ENCODE measurements at places on chromosomes 13 and 19.
A peak's percentile ranks its signal among the peaks of the same experiment; 100 is the strongest.

GRCh38 chr19:55345818-55346724 lies 6.4 kb downstream of the KMT5C start:
- no peak for DNase-seq

GRCh38 chr13:67048821-67049150 lies 181.3 kb downstream of the PCDH9 start:
- DNase-seq = no peak

GRCh38 chr19:3792114-3792513 lies 5.9 kb upstream of the MATK start:
- no peak for DNase-seq

- no peak for DNase-seq
Observed at GRCh38 chr13:26601669-26602068, 44.2 kb downstream of the WASF3 start.

DNA sequence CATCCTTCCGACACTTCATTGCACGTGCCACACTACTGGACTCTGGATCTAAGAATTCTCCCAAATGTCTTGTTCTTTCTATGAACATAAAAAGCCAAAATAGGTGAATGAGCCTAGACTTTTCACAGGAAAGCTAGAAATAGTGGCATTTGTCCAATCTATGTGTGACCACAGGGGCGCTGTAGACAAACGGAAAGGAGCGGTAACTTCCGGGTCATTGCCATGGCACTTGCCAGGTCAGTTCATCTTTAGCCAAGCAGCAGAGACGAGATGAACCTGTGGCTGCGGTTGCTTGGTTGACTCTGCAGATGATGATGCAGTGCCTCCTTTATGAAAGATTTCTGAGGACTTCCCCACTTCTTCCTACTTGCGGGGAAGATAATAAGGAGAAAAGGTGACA lies 65.6 kb downstream of the ADGRE1 start:
- no peak for DNase-seq

DNA sequence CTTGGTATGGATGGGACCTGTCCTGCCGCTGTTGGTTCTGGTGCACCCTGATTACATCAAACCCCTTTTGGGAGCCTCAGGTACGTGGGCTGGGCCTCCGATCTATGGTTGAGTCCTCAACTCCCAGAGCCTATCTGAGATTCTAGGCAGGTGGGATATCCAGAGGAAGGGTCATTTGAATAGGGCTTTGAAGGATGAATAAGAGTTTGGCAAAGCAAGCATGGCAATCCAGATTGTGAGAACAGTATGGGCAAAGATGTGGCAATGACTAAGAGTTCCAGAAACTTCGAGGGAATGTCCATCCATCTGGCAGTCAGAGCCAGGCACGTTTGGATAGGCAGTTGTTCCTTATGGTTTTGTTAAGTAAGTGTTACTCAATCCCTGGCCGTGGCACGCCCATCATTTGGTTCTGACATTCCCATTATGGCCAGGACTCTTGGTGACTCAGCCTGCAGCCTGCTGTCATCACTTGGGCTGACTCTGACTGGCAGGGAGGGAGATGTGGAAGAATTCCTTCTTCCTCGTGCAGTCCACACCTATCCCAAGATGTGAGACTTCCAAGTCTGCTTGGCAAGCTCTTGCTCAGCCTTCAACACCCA lies 21.5 kb downstream of the CYP4F22 start:
- no peak for DNase-seq

DNA sequence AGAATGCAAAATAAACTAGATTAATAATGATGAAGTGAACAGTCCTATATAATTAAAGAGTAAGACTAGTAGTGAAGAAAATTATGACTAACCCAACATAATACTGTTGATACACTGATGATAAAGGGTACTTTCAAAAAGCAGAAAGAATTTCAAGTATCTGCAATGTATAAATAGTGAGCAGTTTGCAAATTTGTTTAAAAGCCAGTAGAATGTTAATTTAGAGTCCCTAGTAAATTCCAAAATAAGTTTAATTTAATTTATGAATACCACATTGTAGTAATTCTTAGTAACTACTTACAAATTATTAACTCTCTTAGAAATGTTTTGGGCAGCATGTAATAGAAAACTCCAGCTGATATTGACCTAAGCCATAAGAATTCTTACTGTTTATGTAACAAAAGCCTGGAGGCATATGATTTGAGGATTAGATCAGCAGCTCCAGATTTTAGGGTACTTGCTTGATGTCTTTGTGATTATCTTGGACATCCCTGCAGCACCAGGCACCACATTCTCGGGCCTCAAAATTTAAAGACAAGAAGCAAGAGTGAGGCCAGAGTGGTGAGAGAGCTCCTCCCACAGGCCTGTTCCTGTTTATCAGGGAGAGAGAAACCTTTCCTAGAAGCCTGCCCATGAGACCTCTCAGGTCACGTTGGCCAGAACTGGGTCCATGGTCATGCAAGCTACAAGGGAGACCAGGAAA lies 67.6 kb upstream of the TDRD3 start:
- no peak for DNase-seq

GRCh38 chr13:106836186-106836802 lies 268.4 kb upstream of the ARGLU1 start:
- no peak for DNase-seq

GRCh38 chr19:53504885-53505284 lies 33.1 kb upstream of the ZNF331 start:
- no peak for DNase-seq

DNA sequence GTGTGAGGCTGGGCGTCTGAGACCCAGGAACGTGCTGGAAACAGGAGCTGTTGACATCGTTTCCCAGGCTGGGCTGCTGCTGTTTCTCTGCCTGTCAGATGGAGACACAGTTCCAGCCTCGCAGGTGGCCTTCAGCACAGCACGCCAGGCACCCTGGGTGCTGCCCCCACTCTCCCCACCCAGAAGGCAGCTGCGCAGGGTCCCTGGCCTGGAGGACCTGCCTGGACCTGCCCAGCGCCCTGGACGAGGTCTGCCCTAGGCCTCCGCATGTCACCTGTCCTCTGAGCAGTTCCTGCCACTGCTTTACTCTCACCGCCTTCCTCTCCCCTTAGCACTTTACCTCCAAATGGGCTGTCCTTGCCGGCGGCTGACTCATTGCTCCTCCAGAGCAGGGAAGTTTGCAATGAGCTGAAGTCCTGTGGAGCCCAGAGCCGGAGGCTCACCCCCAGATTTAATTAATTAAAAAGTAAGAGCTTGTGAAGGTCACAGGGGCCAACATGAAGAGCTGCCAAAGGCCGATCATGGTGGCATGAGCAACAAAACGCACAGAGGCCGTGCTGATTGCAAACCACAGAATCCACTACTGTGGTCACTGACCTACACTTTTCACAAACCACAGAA lies 32.2 kb downstream of the C13orf46 start:
- DNase-seq = no peak

GRCh38 chr19:4557144-4557970 lies 2.1 kb downstream of the SEMA6B start:
- DNase-seq = no peak

- no peak for DNase-seq
Observed at GRCh38 chr19:5775668-5776309, 8.8 kb downstream of the PRR22 start.

DNA sequence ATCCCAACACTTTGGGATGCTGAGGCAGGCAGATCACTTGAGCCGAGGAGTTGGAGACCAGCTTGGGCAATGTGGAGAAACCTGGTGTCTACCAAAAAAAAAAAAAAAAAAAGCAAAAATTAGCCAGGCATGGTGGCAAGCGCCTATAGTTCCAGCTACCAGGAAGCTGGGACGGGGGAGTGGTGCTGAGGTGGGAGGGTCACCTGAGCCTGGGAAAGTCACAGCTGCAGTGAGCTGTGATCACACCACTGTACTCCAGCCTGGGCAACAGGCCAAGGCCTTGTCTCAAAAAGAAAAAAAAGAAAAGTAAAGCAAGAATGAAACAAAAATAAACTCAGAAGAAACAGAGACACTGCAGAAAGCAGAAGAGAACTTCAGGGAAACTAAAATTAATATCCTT lies 31.6 kb downstream of the MTRF1 start:
- DNase-seq = no peak

DNA sequence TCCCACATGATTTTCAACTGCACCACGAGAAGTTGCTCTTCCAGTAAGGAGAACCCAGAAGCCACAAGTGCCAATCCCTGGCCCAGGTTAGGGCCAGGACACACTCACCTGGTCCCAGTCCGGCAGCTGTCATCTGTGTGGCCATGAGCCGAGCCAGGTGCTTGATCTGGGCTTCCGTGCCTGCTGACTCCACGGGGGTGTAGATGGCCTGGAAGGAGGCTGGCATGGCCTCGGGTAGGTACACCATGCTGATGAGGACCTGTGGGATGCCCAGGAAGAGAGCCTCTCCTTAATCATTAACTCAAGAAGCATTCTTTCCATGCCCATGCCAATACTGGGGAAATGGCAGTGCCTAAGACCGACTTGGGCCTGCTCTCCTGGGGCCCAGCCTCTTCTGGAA lies 19.9 kb upstream of the RSPH6A start:
- DNase-seq = no peak

GRCh38 chr19:12778017-12778904 lies 2.9 kb upstream of the HOOK2 start:
- DNase-seq = no peak

DNA sequence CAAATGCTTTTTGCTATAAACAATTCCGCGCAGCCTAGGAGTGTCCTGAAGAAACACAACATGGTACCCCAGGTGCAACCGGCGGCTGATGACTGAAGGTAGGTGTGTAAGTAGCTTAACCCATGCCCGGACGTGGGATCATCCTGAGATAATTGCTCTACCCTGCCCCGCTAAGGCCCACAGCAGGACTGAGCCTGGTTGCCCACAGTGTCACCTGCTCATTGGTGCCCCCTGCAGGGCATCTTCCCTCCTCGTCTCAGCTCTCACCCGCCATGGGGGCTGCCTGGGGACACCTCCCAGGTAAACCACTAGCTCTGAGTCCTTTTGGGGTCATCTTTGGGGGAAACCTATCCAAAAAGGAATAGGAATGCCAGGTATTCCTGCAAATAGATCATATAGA lies 22.3 kb downstream of the TMEM161A start:
- DNase-seq = peak; percentile 12

GRCh38 chr13:55577847-55578210 lies 1562.9 kb upstream of the PRR20A start:
- DNase-seq = no peak

DNA sequence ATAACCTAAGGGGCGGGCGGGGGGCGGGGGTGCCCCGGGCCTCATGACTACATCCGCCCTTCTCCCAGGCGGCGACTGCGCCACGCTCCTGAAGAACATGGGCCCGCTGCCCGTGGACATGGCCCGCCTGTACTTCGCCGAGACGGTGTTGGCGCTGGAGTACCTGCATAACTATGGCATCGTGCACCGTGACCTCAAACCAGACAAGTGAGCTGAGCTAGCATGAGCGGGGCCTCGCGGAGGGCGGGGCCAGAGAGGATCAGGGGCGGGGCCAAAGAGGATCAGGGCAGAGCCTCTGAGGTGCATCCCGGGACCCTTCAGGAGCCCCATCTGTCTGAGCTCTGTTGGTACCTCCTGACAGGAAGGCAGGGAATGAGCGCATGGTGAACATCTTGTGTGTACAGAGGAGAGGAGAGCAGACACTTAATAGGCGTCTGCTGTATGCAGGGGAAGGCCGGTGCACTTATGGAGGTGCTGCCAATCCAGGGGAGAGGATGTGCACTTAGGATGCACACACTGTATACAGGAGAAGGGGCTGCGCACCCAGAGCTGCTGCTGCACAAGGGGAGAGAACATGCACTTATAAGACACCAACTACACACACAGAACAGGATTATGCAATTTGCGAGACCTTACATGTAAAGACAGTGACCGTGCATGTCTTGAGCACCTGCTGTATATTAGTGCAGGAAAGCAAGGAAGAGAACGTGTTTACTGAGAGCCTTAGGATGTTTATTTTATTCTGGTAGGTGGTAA lies 20.9 kb upstream of the PIK3R2 start:
- DNase-seq = no peak

DNA sequence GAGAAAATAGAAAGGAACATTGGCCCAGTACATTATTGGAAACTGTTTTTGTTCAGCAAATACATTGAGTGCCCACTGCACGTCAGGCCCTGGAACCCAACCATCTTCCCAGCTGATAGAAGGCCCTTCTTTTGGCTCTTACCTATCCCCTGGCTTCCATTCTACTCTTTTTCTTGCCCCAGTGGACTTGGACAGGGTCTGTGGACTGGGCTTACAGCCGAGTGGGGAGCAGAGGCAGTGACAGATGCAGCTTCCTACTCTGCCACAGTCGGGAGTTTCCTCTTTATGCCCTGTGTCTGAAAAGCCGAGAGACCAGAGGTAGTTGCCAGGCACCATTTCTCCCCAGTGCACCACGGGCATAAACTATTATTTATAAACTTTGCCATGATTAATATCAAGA lies 70.4 kb downstream of the ARHGAP35 start:
- no peak for DNase-seq

DNA sequence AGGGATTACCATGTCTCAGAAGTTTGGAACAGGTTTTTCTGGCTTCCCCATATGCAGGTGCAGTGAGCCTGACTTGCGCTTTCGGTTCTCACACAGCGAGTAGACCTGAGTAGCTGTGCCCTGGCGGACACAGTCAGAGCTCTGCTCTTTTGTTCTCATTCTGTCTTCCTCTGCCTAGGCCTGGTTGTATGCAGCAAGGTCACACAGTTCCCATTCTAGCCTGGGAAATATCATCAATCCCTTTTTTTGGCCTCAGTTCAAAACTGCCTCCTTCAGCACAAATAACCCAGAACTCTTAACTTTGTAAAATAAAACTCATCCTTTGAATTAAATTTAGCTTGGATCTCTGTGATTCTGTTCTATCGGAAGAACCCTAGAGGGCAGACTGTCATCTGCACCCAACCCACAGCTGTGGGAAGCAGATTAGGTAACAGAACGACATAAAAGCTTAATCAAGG lies 10.2 kb downstream of the OXGR1 start:
- DNase-seq = peak; percentile 1

- no peak for DNase-seq
Observed at GRCh38 chr19:43779147-43779819, 1.5 kb downstream of the KCNN4 start.

DNA sequence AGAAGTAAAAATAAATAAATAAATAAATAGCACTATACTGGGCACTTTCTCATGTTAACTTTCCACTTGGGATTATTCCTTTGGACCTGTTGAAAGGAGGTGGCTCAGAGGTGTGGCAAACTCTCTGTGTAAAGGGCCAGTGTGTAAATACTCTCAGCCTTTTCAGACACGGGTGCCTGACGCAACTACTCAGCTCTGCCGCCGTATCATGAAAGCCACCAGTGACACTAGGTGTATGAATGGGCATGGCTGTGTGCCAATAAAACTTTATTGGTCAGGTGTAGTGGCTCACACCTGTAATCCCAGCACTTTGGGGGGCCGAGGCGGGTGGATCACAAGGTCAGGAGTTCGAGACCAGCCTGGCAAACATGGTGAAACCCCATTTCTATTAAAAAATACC lies 20.1 kb upstream of the SLC39A3 start:
- no peak for DNase-seq

DNA sequence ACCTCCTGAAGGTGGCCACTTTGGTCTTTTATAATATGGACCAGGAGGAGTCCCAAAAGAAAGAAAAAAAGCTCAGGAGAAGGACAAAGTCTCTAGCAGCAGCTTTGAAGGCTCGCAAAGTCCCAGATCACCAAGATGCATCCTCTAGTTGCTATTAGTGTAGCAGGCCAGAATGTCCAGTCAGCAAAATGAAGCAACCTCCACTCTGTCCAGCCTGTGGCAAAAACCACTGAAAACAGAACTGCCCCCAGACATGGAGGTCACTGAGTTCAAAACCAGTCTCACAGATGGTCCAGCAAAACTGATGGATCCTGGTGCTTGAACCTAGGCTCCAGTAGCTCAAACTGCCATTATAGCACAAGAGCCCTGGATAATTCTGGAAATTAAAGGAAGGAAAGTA lies 10.4 kb downstream of the LILRB4 start:
- DNase-seq = no peak

GRCh38 chr13:72617186-72617585 lies 110.2 kb downstream of the MZT1 start:
- DNase-seq = no peak

GRCh38 chr13:112877066-112877465 lies 91.9 kb upstream of the MCF2L start:
- no peak for DNase-seq

All from stimulated activated CD4-positive, alpha-beta T cell treated with anti-CD3 and anti-CD28 coated beads, Interleukin-4, amount 100 ng/mL, for 4 hours (primary cell).